ENCODE measurements at places on chromosomes 6 and 20. TPM values are rescaled to one million over a fixed set of nuclear protein-coding genes. Genes with fewer than 3 reads are reported as not detected.

DNA sequence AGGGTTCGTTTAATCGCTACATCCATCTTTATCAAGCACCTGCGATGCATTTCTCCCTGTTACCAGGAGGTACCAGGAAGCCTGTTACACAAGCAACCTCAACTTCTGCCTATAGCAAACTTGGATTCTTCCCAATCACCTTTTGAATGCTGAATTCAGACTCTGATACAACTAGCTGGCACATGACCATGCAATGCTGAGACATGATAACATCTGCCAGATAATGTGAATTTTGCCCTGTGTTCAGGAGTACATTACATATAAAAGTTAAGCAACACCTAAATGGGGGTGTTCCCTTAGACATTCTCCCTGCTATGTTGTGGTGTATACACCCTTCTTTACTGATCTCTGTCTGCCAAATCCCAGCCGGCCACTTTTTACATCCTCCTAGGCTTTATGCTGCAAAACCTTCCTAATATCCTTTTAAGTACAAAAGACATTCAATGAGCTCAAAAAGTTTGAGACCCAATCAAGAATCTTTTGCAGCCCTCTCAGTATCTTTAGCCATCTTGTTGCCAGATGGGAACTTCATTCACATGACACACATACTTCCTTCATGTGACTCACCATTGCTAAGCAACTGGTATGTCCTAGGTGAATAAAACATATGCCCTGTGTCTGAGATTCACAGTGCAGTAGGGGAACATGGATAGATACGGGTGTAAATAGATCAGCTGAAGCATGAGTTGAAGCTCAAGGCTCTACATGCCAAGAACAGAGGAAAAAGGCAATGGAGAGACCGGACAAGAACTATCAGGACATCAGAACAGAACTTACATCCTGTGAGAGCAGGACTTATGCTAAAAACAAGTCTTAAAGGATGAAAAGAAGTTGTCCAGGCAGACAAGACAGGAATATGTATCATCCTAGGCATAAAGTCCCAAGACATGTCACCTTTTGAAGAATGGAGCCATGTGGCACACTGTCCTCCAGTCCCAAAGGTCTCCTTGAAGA, 84.3 kb downstream of the ZHX3 start:
- DNase-seq: no peak

- no peak for DNase-seq
These were observed 67.3 kb downstream of the ADTRP start for GRCh38 chr6:11711003-11711983.

GRCh38 chr6:170290296-170291128, at the start of gene DLL1:
DLL1 (minus strand) TSS chr6:170291078; CDS start chr6:170290139, 939 bp downstream.
- DNase-seq: peak; percentile 89

- no peak for DNase-seq
These were observed 747.8 kb downstream of the MAFB start for GRCh38 chr20:39941245-39941644.

DNA sequence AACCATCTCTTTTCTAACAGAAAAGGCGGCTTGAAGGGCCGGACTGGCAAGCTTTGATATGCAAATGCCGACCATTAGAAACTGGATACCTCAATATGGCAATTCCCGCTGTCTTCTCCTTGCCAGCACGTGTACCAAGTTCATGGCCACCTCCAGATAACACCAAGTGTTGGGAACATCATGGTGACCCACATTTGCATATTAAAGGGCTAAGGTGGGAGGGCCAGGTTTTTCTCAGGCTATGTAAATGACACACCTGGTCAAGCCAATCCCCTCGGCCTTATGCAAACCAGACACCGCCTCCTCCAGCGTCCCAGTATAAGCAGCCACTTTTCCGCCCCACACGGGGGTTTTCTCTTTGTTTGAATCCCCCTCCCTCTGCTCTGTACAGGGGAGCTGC, 110.7 kb downstream of the DACT2 start:
- DNase-seq: no peak

DNA sequence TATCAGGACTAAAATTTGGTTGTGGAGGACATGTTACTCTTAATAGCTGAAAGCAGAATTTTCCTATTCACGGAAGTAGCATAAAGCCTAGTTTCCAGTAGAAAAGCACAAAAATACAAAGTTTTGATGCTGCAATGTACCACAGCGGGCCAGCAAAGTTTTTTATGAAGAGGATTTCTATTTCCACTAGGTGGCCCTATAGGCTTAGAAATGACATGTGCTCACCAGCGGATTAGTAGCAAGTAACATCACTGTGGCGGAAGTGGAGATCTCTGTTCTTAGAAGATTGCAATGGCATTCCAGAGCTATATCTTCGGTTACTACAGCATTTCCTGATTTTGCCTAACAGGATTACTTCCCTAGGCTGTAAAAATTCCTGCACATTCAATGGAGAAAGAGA, 1219.0 kb upstream of the EYS start:
- DNase-seq: no peak

- DNase-seq: no peak
These were observed 1.3 kb upstream of the MYBL2 start for GRCh38 chr20:43665466-43666176.

DNA sequence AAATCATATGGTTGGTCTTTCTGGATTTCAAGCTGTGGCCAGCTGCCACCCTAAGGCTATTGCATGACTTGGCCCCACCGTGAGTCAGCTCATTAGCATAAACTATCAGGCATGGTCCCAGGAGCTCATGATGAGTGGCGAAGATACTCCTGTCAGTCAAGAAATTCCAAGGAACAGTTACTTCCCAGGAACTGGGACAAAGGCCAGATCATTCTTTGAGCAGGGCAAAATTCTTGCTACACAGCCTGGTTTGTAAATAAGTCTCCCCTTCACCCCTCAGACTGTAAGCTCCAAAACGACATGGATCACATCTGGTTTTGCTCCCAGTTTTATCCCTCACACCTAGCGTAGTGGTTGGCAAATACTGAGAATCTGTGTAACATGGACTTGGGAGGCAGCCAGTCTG, 33.0 kb upstream of the KIAA1586 start:
- no peak for DNase-seq

DNA sequence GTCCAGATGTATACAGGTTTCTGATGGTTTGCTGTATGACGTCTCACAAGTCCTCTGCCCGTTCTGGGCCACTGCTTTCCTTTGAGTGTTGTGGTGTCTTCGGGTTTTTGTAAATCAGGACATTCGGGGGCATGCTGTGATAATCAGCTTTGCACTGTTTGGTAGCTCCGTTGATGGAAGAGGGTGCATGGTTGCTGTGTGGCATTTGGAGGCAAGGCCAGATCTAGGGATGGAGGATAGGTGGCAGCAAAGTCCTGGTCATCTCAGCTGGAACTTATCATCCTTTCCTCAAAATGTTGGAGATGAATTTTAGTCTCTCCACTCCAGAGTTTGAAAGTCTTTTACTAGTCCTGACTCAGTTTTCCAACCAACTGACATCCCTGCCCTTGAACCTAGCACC, 91.0 kb downstream of the SCP2D1 start:
- DNase-seq: no peak

DNA sequence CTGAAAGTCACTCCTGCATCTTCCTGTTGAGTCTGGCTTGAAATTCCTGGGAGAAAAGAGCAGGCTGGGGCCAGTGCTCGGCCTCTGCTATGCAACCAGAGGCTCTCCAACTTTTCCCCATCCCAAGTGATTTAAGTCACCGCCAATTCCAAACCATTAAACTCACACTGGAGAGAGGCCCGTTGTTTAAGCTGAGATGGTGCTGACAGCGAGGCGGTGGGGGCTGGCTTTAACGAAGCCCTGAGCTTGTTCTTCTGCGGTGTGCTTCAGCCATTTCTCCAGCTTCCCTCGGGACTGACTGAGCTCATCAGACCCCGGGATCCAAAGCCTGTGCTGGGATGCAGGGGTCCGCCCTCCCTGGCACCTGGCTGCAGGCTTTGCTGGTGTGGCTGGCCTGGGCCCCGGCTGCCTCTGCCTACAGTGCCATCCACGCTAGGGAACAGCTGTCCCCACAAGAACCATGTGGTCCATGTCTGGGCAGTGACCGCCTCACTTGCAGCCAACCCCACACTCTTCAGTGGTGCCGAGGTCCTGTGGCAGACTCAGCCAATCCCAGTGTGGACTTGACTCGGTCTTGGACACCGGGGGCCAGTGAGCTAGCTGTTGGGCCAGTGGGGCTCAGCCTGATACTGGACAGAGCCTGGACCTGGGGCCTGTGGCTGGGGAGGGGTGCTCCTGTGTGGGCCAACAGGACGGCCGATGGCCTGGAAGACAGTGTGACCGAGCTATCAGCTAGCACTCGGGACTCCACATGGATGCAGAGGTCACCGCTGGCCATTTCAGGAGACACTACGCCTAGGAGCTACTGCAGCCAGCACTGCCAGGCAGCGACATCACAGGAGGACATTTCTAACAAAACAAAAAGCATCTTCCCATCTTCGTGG, 21.2 kb downstream of the RAMACL start:
- DNase-seq: peak; percentile 84

The LAMP5 gene
- not detected for total RNA-seq

DNA sequence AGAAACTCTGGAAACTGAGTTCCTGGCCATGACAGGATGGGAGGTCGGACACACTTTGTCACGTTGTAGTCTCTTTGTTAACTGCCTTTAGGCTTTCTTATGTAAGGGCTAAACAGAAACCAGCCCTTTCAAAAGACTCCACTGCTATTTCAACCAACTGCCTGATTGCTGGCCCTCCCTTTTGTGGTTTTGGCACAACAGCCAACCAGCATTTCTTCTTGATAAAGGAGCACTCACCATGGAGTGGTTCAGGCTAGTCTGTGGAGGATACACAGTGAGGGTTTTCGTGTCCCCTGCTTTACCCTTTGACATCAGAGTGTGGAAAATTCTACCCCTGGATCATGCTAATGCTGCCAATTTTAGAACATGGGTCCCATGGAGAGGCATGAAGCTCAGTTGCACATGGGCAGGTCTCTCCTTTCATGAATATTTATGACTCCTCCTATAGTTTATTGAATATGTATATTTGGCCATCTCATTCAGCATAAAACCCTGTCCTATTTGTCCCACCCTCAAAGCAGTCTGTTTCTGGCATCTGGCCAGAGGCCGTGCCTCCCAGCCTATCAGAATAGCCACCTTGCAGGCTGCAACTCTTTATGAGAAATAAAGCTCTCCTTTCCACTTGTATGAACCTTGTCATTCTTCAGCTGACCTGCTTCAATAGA, 148.3 kb downstream of the HS3ST5 start:
- DNase-seq: peak; percentile 40

GRCh38 chr6:154736618-154737259, 3.5 kb downstream of the SCAF8 start:
- no peak for DNase-seq

- DNase-seq: no peak
These were observed 6.3 kb downstream of the MAPK14 start for GRCh38 chr6:36033935-36034334.

The DNAAF9 gene
- total RNA-seq: 16.7 TPM

- no peak for DNase-seq
These were observed 67.8 kb downstream of the GFOD1 start for GRCh38 chr6:13419422-13420195.
